Memory B cell (primary cell): ENCODE measurements at places on chromosomes 12 and 14.

DNA sequence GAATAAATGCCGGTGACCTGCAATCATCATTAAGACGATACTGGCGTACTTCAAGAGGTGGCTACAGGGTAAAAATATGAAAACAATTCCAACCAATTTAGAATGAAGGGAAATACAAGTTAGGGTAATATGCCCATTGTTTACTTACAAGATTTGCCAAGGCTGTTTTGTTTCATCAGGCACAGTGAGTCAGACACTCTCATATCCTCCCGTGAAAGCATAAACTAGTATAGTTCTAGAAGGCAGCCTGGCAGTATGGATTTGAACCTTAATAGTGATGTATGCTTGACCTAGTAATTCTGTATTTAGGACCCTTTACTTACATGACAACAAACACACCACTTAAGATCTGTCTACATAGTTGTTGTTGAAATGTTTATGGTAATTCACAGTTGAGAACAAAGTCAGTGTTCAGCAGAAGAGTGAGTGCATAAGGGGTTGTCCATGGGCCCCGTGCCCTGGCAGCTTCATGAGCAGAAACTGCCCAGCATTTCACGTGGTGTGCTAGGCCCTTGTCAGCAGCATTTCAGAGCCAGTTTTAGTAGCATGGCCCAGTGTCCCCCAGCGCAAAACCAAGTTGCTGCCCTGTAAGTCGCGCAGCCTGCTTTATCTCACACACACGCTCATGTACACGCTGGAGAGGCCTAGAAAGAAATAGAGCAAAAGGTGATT, 80.8 kb downstream of the EP400 start:
- DNase-seq: no peak

GRCh38 chr12:27703720-27704452, 6.7 kb upstream of the MRPS35 start:
- peak; percentile 52 for DNase-seq

- DNase-seq: no peak
Observed at GRCh38 chr12:27644158-27644845, 51.9 kb upstream of the REP15 start.

- peak; percentile 21 for DNase-seq
Observed at GRCh38 chr12:42372154-42372791, 46.3 kb downstream of the PPHLN1 start.

DNA sequence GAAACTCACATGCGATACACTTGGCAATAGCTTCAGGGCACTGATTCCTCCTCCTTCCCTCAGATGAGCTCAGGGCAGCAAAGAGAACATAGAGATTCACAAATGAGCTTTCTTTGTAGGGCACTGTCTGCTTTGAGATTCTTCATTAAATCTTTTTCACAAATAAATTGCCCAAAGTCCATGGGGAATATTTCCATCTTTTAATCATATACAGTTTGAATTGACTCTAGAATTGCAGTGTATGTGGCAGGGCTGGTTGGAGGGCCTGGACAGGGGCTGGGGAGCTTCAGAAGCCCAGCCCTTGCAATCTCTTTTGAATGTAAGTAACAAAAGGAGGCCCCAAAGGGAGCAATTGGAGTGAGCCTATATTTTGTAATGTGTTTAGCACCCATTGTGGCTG, 197.5 kb downstream of the NOVA1 start:
- no peak for DNase-seq

DNA sequence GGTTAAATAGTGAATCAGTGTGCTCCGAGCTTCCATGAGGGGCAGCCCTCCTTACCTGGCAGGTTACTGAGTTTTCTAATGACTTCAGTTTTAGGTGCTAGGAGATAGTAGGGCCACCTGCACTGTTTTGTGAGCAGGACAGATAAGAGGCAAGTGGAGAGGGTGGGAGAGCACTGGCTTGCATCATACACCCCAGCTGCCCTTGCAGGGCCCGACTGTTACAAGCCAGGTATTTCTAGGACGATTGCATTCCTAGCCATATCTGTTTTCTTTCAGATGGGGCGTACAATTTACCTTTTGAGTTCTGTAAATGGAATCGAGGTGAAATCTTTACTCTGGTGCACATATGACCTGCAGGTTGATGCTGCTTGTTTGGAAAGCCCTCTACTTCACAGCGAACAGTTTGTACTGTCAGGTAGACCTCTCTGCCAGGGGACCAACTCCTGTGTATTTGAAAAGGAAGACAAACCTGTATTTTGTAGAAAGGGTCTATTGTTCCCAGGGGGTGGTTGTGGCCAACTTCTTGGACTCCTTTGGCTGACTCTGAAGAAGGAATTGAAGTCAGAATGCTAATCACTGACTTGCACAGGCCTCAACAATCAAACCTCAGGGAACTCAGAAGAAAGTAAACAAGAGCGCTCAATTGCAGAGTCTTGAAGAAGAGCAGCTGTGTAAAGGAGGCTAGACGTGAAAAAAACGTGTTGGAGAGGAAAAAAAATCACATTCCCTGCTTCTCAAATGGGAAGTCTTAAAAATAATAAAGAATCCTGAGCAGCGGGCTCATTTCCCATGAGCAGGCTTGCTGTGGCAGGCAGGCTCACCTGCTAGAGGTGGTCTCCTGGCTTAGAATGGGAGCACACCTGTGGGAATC, 57.3 kb downstream of the ETV6 start:
- no peak for DNase-seq

DNA sequence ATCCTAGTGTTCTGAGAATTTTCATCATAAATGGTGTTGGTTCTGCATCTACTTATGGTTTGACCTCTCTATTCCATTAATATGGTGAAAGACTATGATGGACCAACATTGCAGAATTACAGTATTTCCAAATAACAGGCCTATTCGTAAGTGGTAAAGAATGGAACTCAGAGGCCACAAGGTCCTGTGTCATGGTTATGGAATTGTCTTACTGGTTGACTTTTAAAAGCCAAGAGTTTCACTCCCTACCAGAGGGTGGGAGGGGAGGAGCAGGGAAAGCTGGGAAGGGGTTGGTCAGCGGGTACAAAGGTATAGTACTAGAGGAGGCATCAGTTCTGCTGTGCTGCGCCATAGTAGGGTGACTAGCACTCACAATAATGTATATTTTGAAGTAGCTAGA, 153.4 kb downstream of the TMEM132D start:
- no peak for DNase-seq

GRCh38 chr12:113852264-113852663, 113.9 kb downstream of the RBM19 start:
- DNase-seq: no peak

GRCh38 chr14:58846682-58847465, 209.1 kb downstream of the DACT1 start:
- no peak for DNase-seq

GRCh38 chr12:28212182-28212581, 21.9 kb downstream of the CCDC91 start:
- no peak for DNase-seq

DNA sequence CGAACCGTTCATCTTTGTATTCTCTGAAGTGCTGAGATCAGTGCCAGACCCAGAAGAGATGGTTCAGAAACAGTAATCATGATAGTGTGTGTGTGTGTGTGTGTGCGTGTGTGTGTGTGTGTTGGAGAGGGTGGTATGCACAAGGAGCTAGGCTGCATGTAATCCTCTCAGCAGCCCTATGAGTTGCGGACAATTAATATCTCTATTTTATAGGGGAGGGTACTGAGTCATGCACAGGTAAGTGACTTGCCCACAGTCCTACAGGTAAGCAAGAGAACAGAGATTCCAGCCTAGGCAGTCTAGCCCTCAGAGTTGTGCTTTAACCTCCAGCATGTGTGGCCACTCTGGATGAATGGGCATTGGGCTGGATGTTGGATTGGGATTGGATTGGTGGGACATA, 27.9 kb upstream of the TCL1A start:
- no peak for DNase-seq

DNA sequence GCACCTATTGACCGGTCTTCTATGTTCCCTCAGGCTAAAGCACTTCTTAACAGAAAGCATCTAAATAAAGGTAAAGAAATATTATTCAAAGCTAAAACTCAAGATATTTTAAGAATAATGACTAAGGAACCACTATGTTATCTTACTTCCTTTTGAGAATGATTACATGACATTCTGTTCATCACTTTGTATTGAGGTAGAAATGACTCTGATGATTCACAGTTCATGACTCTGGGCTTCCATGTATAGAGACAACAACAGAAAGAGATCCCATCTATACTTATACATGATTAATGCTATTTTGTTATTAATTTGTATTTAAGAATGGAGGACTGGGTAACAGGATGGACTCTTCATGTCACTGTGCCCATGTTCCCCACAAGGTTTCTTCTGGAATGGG, 218.3 kb upstream of the OR4E1 start:
- DNase-seq: no peak

- DNase-seq: no peak
Observed at GRCh38 chr12:112001576-112001975, 11.4 kb downstream of the TMEM116 start.

- no peak for DNase-seq
Observed at GRCh38 chr14:20848955-20849570, 42.1 kb upstream of the RNASE3 start.

DNA sequence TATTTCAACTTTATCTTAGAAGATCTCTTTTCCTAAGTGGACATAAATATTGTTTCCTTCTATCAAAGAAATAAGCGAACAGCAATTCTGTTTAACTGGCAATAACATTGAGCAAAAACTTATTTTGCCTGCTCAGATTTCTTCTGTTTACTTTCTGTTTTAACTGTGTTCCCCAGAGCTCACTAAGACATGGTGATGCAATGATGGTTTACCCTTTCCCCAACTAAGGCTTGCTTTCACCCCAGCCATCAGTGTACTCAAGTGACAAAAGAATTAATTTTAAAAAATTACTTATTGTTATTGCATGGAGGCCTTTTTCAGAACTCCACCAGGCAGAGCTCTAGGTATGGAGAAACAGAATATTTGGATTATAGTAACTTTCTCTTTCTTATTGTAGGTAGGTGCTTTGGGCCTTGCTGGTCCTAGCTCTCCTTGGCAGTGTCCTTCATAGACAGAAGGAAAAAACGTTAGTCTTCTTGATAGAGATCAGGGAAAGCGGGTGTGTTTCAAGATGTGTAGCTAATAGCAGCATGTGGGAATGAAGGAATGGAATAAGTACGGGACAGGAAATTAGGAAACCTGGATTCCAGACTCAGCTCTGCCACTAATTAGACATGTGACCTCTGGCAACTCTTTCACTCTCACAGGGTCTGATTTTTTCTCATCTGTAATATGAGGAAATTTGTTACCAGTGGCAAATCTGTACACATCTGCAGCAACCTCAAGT, 14.6 kb upstream of the DDHD1 start:
- DNase-seq: no peak

DNA sequence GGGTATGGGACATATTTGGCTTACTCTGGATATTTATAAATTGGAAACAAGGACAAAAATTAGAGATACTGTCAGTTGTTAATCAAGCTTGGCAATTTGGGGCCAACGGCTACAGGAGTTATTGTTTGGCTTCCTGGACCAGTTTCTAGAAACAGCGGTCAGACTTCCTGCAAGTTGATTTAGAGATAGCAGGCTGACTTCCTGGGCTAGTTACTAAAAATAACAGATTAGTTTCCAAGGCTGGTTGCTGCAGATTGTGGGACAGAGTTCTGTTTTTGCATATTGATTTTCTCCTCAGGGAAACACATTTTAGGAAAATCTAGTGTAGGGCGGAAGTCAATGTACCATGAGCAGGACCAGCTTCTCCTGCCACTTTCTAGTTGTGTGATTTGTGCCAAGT, 144.0 kb upstream of the TMPO start:
- no peak for DNase-seq

- no peak for DNase-seq
Observed at GRCh38 chr14:76720382-76720813, 40.9 kb upstream of the VASH1 start.

DNA sequence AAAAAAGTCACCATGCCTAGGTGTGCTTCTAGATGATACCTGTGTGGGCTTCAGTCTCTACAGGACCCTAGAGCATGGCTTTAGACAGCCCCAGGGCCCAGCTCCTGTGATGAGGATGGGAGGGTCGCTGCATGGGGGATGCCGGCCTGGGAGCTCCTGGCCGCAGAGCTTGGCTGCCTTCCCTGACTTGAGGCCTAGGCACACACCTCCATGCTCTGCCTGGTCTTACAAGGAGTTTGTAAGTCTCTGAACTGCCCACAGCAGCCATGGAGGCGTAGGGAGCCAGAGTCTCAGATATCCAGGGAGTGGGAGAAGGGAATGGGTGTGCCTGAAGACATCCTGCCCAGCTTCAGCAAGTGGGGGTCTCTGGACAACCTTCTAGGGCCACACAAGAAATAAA, 149.5 kb upstream of the MYL2 start:
- DNase-seq: no peak
